Stimulated activated CD4-positive, alpha-beta T cell treated with anti-CD3 and anti-CD28 coated beads, Interleukin-1b, Interleukin-23, amount 100 ng/mL, for 1 hour (primary cell): ENCODE measurements at places on chromosomes 1 and 21.

DNA sequence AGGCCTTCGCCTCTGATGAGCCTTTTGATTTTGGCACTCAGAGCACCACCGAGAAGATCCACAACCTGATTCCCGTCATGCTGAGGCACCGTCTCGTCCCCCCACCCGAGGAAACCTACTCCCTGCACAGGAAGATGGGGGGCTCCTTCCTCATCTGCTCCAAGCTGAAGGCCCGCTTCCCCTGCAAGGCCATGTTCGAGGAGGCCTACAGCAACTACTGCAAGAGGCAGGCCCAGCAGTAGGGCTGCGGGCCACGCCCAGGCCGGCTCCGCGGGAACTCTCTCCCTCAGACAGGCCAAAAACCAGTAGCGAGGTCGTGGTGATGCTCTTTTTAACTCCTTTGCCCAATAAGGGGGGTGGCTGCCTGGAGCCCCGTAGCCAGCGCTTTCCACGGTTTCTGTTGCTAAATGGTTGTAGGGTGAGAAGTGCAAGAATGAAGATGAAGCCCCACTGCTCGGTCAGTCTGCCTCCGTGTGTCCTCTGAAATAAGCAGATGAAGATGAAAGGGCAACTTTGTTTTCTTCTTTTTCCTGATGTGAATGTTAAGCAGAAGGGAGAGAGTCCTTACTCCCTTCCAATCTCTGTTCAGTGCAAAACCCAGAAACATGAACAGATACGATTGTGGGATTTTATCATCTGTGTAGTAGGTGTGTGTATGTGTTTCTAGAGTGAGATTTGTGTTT lies 46.5 kb downstream of the COQ8A start:
- DNase-seq = no peak

- no peak for DNase-seq
Observed at GRCh38 chr1:228803421-228803820, 68.1 kb downstream of the RHOU start.

DNA sequence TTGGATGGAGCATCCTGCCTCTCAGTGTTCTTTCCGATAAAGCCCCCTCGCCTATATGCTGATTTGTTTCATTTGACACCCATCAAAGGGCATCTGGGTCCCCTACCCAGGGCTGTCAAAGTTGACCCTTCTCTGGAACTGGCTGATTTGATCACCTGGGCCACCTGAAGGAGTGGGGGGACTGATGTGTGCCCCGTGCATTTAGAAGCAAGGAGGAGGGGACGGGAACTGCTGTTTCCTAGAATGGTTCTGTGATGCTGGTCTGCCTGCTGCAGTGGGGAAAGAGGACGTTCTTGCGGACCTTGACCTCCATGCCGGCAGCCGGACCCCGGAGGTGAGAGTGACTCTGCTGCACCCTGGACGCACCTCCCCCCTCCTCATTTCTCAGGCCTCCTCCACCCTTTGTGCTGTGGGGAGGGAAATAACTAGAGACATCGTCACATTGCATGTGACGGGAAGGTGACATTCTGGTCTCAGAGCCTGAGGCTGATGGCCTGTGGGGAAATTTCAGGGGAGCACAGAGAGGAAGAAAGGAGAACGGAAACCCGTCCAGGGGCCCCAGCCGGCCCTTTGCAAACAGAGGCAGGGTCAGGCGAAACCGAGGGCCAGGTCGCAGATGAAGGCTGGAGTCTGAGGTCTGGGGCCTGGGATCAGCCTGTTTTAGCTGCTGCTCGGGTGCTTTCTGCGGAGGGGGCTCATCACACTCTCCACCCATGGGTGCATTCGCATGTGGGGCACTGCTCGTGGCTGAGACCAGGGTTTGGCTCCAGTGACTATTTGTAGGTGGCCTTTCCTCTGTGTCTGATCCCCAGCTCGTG lies 25.7 kb downstream of the CRYAA start:
- no peak for DNase-seq

DNA sequence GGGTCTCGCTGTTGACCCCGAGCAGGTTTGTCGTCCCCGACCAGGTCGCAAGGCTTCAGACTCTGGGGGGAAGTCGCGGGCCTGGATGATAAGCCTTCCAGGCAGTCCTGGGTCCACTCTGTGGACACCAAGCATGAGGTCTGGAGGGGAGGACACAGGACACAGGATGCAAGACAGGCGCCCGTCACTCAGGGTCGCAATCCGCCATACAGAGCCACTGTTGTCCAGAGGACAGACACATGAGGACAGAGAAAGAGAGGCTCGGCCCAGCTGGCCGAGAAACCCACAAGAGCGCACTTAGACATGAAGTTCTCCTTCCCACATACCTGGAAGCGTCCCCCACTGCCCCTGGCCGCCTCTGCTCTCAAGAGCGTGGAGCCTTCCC lies 4.8 kb upstream of the FOXD2 start:
- no peak for DNase-seq

DNA sequence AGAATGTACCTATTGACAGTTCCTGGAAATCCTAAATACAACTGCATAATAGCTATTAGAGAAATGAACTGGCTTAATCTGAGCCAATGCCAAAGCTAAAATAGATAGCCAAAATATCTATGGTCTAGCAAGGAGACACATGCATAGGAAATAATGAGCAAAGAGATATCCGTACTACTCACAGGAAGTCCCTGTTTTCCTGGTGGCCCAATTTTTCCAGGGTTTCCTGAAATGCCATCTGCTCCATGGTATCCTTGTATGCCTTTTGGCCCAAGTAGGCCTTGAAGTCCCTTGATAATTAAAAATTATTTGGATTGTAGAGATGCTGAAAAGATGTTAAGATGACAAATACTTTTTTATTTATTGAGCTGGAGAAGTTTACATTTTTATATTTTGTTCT lies 108.4 kb upstream of the ZNHIT6 start:
- no peak for DNase-seq

GRCh38 chr1:154344977-154345837 lies 19.9 kb downstream of the ATP8B2 start:
- DNase-seq = peak; percentile 60

DNA sequence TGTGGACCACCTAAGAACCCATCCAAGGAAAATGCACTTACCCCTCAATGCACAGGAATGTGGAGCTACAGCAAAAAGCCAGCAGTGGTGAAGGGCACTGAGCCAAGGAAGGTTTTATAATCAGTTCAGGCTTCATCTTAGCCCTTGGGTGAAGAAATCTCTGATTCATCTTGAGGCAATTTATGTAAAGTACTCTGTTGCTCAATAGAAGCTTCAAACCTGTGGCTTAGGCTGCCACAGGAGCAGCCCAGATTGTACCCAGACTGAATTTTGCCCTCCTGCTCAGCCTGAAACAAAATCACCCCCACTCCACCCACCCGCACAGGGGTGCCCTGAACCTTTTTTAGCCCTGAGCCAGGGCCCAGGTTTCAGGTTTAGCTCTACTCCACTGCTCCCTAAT lies at the start of gene S100A12:
Gene S100A12 (minus strand): TSS at position 111 of the 400 bp plus-strand sequence. CDS start 1,029 bp downstream, outside the sequence.
- no peak for DNase-seq

- DNase-seq = no peak
Observed at GRCh38 chr1:241810769-241811405, 37.1 kb upstream of the EXO1 start.

DNA sequence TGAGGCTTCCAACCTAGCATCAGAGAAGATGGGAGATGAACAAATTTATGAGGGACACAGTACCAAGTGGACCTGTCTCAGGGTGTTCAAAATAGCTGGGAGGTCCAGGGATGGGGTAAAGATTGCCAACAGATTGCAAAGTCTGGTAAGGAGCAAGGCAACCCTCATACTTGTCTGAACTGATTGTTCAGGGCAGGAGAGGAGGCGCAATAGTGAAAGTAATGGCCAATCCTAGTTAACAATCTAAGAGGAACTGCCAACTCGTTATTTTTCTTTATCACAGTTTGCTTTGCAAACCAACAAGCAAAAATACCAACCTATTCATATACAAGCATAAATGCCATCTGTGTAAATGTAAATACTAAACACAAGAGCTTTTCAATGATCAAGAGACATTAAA lies 78.4 kb upstream of the S1PR1 start:
- no peak for DNase-seq

DNA sequence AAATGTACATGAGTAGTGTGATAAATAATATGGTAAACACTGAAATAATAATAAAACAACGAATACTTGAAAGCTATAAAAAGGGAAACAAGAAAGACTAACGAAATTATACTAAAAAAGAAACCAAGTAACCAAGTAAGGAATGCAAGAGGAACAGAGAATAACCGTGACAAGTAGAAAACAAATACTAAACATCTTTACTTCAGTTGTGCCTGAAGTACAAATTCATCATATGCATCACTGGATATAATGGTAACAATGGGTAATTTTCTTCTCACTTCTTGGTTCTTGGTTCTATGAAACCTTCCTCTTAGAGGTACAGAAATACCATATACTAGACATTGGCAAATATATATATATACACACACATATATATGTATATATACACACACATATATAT lies 1093.6 kb upstream of the B3GALT2 start:
- no peak for DNase-seq

DNA sequence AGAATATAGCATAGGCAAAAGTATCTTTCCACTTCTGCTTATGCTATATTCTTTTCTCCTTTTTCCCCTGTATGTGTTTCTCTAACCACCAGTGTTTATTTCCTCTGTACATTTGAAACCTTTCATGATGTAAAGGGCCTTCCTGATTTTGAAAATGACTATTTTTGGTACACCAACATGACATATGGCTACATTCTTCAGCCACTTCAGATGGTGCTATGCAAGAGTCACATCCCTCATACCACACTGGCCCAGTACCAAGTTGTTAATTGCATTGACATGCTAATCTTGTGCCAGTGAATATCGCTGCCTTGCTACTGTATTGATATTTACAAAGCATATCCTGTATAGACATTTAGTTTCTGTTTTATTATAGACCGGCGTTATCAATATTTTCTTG lies 408.7 kb downstream of the NCAM2 start:
- DNase-seq = no peak

DNA sequence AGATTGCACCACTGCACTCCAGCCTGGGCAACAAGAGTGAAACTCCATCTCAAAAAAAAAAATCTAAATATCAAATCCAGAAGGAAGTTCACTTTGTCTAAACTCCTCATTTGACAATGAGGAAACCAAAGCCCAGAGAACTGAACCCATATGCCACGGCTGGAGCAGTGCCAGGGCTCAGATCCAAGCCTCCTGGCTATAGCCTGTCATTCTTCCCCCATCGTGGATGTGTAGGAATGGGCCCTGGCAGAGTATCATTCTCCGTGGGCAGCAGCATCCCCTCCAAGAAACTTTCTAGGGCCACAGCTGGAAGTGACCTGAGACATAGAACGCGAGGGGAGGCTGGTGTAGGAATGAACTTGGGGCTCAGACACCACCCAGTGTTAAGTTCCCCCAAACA lies 47.2 kb downstream of the CAPN9 start:
- DNase-seq = no peak

- no peak for DNase-seq
Observed at GRCh38 chr21:31337996-31338907, 5.8 kb downstream of the TIAM1 start.

- DNase-seq = no peak
Observed at GRCh38 chr1:43668956-43669355, 19.0 kb downstream of the KDM4A start.
